ENCODE measurements at places on chromosomes 4 and X. TPM values are rescaled to one million over a fixed set of nuclear protein-coding genes. Genes with fewer than 3 reads are reported as not detected.

The CLIC2 gene
- 6.3 TPM for polyA plus RNA-seq

The QRFPR gene
- polyA plus RNA-seq = not detected

The PALLD gene
- polyA plus RNA-seq = 200 TPM

The SYTL5 gene
- 0.27 TPM for polyA plus RNA-seq

All from fibroblast of lung (primary cell).